NB4 (cell line): ENCODE measurements at places on chromosomes 7 and 10.
A peak's percentile ranks its signal among the peaks of the same experiment; 100 is the strongest.

DNA sequence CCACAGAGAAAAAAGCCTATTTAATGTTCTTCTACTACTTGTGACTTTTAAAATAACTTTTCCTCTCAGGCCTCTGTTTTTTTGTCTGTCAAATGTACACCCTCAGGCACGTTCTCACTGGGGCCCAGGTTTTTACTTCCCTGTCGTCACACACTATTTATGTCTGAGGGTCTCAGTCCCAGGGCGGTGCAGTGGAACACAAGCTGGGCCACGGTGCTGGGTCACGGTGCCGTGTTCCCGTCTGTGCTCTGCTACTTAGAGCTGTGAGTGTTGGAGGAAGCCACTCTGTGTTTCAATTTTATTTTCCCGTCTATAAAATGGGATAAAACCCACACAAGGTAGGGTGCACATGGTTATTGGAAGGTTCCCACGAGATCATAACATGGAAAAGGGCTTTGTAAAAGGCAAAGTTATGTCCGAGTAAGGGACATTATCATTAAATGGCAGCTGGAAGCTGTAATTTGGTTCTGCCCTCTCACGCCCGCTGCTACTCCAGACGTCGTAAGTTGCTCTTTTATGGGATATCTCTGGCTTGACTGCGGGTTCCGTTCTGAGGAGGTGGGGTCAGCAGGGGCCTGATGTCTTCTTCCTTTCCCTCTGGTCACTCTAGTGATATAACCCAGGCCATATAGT is 25.2 kb downstream of the ZNF775 start:
- DNase-seq, result no peak

GRCh38 chr10:8033812-8034465 is 20.5 kb upstream of the GATA3 start:
- no peak for DNase-seq

GRCh38 chr10:26556748-26557640 is 118.9 kb downstream of the APBB1IP start:
- DNase-seq, result peak; percentile 52

DNA sequence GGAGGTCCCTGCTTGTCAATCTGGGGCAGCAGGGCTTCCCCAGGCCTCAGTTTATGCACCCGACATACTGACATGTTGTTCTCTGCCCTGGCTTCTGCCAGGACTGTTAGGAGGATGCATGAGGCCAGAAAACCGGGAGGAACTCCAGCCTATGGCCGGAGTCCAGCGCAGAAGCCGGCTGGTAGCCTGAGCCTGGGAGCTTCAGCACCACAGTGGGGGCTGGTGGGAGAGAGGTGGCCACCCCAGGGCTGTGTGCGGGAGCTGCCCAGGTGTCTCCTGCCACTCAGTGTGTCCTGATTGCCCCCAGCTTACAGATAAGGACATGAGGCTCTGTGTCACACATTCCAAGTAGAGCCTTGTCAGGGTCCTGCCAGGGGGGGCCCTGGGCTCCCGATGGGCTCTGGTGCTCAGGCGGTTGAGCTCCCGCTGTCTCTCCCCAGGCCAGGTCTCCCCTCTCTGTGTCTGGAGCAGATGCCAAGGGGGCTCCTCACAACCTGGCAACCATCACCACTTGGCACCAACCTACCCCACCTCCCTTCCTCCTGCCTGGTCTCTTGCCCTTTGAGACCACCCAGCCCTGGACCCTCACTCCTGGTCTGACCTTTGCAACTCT is 32.3 kb downstream of the PPIF start:
- no peak for DNase-seq

DNA sequence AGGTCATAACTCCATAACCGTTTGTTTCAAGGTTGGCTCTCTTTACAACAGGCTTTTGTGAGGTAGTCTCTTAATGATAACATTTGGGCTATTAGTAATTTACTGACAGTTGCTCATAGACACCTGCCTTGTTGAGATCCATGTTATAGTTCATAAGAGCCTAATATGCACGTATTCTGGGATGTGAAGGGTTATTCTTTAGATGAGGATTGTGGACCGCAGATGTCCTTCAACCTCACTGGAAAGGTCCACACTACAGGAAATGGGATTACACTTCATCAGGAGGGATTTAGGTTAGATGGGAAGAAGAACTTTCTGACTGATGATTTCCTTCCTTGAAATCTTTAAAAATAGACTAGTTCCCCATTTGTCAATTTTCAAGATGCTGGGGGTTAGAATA is 62.8 kb downstream of the SAMD9 start:
- DNase-seq, result no peak

DNA sequence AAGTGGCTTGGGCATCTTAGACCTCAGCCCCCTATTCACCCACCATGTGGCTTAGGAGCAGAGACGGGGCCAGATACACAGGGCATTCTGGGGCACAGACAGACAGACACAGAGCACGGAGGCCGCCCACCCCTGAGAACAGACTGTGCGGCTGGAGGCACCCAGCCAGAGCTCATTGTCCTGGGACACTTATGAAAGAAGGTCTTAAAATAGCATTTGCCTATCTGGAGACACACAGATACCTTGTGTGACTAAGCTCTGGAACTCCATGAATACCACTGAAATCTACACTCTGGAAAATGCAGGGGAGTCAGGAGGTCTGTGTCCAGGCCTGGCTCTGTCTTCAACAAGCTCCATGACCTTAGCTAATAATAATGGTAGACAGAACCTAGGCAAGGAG is 41.4 kb upstream of the ADO start:
- DNase-seq, result no peak

DNA sequence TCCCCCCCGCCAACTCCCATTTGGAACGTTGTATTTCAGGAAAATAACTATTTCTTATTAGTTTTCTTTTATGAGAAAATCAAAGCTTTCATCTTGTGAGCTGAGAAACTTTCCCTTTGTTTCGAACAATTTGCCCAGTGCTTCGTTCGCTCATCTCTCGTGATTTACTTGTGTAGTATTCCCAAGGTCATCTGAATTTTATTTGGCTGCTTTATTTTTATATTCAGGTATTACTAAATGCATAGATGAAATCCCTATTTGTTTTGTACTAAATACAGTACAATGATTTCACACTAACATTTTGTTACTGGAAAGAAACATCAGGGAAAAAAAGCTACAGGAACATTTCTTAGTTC is 12.0 kb upstream of the EBLN1 start:
- no peak for DNase-seq

- no peak for DNase-seq
Observed at GRCh38 chr10:86955501-86956194, 1.8 kb downstream of the MMRN2 start.

DNA sequence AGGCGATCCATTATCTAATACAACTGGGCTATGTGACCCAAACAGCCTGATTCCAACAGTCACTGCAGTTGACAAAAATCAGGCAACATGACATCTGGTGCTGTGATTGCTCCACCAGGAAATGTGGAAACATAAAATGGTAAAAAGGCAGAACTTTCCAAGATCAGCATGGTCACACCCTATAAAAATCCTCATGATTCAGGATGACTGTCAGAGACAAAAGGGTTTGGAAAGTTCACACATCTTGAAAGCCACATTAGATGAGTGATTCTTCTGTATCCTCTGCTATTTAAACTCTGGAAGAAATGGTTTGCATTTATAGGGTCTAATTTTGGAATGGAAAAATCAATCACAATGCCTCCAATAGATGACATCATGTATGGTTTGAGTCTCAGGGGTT is 662.6 kb upstream of the IGFBP3 start:
- DNase-seq, result no peak

- DNase-seq, result peak; percentile 99
Observed at GRCh38 chr7:45402480-45403218, 171.5 kb upstream of the ADCY1 start.

DNA sequence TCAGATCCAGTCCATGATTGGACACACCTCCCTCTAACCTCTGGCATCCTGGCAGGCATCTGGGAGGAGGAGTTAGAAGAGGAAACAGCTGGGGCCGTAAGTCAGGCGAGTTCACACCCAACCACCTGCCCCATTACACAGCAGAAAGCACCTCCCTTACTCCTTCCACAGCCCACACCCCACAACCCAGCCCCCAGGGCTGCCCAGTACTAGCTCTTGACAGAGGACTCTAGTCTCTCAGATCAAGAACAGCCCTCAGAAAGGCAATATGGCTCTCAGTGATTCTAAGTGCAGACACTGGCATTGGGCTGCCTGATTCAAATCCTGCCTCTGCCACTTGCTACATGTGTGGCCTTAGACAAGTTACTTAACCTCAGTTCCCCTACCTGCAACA is 34.1 kb downstream of the KCNMA1 start:
- DNase-seq, result peak; percentile 54

- DNase-seq, result no peak
Observed at GRCh38 chr10:53726921-53727320, 954.3 kb upstream of the MBL2 start.

DNA sequence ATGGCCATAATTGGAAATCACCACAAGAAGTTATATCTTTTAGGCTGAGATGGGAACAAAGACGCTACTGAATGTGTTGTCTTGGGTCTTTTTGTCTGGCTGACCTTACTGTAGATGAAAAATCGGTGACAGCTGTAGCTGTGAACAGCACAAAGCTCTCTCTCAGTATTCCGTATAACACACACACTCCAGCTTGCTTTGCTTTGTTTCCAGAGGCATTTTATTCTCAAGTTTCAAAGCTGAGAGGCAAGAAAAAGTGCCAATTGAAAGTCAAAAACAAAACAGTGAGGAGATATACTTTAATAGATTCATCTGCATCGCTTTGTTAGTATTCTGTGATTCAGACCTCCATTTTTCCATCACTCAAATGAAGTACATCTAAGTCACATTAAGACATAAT is 39.6 kb upstream of the CABCOCO1 start:
- no peak for DNase-seq

DNA sequence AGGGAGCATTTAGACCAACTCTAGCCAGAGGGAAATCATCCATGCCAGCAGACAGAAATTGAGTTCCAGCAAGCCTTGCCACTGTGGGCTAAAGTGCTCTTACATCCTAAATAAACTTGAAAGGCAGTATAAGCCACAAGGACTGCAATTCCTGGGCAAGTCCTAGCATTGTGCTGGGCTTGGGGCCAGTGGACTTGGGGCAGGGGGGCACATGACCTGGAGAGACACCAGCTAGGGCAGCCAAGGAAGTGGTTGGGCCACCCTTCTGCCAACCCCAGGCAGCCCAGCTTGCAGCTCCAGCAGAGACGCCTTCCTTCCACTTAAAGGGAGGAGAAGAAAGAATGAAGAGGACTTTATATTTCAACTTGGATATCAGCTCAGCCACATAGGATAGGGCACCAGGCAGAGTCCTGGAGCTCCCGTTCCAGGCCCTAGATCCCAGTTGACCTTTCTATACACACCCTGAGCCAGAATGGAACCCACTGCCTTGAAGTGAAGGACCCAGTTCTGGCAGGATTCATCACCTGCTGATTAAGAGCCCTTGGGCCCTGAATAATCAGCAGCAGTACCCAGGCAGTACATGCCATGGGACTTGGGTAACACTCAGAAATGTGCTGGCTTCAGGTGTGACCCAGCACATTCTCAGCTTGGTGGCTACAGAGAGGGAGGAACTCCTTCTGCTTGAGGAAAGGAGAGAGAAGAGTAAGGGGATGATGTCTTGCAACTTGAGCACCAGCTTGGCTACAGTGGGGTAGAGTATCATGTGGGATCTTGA is 153.0 kb downstream of the GNAI1 start:
- DNase-seq, result no peak

GRCh38 chr7:150830937-150831336 is 21.4 kb upstream of the AOC1 start:
- DNase-seq, result no peak

GRCh38 chr7:34090816-34091215 is 185.5 kb downstream of the BMPER start:
- DNase-seq, result no peak

GRCh38 chr10:130809761-130810515 is 501.6 kb downstream of the TCERG1L start:
- peak; percentile 75 for DNase-seq

DNA sequence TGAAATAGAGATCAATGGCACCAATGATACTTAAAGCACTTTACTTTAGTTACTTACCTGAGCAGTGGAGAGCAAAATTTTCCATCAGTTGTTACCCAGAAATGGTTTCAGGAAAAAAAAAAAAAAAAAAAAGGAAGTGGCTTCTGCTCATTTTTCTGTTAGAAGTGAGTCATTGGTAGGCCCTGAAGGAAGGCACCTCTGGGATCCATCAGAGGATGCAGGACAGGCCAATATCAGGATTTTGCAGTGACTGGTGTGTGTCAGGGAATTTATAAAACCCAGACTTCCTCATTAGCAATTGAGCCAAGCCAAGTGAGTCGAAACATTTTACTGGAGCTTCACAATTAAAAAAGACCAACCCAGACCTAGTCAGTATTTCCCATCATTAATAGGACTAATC is 2.3 kb upstream of the SMIM30 start:
- DNase-seq, result peak; percentile 86

DNA sequence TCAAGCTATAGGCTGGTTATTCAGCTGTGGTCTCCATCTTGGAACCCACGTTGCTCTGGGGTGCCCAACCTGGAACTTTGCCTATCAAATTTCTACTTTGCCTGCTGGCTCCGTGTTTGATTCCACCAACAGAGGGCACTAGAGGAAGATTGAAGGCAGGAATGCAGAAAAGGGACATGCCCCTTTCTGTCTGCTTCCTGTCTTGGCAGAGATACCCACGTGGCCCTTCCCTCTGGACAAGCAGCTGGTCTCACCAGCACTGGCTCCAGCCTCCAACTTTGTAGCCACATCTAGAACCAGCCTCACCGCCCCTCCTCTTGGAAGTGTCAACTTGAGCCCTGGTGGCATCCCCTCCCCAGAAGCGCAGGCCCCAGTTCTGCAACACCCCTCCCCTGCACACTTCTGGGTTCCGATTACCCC is 52.1 kb upstream of the ZNF438 start:
- peak; percentile 71 for DNase-seq

- DNase-seq, result peak; percentile 47
Observed at GRCh38 chr7:104341546-104341945, 13.1 kb downstream of the LHFPL3 start.

DNA sequence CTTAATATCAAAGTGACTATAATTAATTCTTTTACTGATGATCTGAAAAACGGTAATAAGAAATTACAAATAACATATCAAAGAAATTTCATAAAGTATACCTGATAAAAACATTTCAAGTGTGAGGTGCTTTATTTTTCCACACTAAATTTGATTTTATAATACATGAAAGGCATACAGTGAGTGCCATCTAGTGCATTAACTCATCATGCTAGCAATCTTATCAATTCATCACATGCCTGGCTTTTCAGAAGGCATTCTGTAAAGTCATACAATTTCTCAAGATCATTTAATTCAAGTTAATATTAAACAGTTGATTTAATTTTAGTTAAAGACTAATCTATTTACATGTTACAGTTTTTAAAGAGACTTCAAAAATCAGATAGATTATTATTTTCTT is 1020.9 kb downstream of the GATA3 start:
- DNase-seq, result no peak

- no peak for DNase-seq
Observed at GRCh38 chr10:97153270-97153850, 32.4 kb downstream of the SLIT1 start.

DNA sequence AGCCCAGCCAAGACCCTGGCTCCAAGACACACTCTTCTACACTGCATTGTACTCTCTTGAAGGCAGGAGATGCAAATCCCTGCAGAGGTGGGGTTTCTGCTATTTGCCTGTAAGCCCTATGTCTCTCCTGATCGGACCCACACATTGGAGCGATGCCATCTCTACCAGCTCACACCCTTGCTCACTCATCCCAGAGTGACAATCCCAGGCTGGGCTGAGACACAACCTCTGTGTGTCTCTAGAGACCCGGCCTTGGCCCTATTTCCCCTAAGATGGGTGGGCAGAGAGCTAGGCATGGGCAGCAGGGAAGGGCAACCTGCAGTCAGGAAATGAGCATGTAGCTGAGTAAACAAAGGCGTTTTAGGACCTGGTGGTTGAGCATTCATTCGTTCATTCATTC is 25.6 kb downstream of the CCDC3 start:
- DNase-seq, result no peak
